ENCODE measurements at places on chromosomes 7 and 10.

GRCh38 chr10:13938950-13939349 lies 352.2 kb downstream of the PRPF18 start:
- DNase-seq: no peak

GRCh38 chr10:126917975-126918908 lies 13.0 kb downstream of the DOCK1 start:
- no peak for DNase-seq

DNA sequence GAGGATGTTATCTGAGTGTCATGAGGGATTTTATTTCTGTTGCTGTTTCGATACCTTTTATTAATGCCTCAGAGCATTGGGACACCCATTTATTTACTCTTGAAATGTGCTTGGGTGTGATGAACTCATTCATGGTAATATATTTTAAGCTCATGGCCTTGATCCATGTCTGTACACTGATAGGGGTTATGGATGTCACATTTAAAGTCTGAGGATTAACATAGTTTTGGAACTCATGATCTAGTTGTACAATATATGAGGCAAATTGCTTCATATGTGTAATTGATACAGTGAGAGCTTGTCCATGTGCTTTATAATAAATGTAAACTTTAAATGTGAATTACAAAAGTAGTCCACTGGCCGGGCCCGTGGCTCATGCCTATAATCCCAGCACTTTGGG lies 23.0 kb upstream of the ZRANB1 start:
- DNase-seq: no peak

GRCh38 chr7:146741911-146742310 lies 625.3 kb downstream of the CNTNAP2 start:
- DNase-seq: no peak

GRCh38 chr7:107742678-107743566 lies 1.0 kb upstream of the CBLL1 start:
- no peak for DNase-seq

DNA sequence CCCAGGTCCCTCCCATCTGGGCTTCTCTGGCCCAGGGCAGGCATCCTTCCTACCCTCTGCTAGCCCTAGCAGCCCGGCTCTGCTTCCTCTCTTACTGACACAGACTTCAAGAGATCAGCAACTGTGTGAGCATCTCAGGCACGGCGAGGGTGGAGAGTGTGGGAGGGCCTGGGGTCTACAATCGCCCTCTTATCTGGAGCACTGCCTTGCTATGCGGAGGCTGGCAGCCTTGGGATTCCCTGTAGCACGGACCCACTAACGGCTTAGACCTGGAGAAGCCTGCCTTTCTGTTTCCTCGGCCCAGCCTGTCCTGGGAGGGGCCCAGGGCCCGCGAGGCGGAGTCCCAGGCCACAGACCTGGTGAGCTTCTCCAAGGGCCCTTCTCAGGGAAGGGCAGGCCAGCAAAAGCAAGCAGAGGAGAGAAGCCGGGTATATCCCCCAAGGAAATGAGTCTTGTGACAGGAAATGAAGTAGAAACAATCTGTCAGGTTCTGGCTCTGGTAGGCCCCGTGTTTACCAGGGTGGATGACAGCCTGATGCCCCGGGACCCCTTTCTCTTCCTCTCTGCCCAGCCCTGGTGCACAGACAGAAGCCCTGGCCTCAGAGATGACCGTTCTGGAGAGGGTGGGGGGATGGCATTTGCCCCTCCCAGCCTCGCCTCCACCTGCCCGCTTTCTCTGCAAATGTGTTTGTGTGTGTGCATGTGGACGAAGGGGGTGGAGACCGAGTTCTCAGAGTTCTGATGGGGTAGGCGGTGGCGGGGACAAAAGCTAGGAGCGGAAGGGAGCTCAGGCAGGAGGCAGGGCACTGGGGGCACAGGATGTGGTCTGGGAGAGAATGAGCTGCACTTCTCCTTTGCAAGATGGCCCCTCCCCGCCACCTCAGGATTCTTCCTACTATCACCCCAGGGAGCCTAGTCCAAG lies 2.5 kb downstream of the LRCH4 start:
- DNase-seq: no peak

GRCh38 chr7:121873289-121874194 lies 581 bp downstream of the PTPRZ1 start:
- no peak for DNase-seq

GRCh38 chr7:101536668-101537067 lies 92.4 kb downstream of the MYL10 start:
- DNase-seq: no peak

DNA sequence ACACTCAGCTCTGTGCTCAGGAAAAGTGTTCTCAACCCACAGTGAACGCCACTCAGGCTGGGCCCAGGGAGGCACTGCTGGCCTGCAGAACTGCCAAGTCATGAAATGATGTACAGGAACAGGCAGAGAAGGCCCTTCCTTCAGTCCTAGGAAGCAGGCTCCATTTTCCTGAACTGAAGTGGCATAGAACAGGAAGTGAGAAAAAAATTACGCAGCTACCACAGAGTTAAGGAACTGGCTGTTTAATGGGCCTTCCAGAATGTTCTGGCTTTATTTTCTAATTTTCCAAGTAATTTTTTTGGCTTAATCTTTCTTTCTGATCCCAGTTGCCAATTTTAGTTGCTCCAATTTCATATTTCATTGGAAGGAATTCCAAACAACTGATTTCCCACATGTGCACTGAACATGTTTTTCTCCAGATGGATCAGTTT lies 39.3 kb downstream of the LRRC18 start:
- no peak for DNase-seq

- DNase-seq: no peak
Measured at GRCh38 chr10:98028168-98028770, 2.2 kb downstream of the CRTAC1 start.

- DNase-seq: no peak
Measured at GRCh38 chr7:28458732-28459131, 46.4 kb downstream of the CREB5 start.

GRCh38 chr7:21317966-21318915 lies 109.6 kb upstream of the SP4 start:
- no peak for DNase-seq

GRCh38 chr10:115979576-115979975 lies 293.4 kb downstream of the GFRA1 start:
- DNase-seq: no peak

DNA sequence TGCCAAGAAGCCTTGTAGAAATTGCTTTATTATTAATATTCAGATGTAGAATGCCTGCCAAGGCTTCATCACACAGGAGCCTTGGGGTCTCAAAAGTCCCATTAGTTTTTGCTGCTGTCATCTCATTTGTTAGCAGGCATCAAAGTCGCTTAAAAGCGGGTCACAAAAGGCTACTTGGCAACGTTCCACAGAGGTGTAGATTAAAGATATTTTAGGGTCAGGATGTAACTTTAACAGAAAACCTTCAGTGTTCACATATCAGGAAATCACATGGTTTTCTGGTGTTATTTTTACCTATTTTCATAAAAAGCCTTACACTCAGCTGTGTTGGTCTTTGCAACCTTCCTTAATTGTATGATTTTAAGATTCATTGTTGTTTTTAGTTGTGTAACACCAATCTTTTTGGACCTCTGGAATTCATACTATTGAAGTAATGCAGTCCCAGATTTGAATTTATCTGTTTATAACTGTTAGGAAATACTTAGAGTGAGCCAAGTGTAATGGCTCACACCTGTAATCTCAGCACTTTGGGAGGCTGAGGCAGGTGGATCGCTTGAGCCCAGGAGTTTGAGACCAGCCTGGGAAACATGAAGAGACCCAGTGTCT lies 65.3 kb downstream of the TET1 start:
- no peak for DNase-seq

- no peak for DNase-seq
Measured at GRCh38 chr10:31153692-31154091, 122.0 kb upstream of the ZNF438 start.

GRCh38 chr10:87842220-87842641 lies 21.1 kb downstream of the KLLN start:
- no peak for DNase-seq

DNA sequence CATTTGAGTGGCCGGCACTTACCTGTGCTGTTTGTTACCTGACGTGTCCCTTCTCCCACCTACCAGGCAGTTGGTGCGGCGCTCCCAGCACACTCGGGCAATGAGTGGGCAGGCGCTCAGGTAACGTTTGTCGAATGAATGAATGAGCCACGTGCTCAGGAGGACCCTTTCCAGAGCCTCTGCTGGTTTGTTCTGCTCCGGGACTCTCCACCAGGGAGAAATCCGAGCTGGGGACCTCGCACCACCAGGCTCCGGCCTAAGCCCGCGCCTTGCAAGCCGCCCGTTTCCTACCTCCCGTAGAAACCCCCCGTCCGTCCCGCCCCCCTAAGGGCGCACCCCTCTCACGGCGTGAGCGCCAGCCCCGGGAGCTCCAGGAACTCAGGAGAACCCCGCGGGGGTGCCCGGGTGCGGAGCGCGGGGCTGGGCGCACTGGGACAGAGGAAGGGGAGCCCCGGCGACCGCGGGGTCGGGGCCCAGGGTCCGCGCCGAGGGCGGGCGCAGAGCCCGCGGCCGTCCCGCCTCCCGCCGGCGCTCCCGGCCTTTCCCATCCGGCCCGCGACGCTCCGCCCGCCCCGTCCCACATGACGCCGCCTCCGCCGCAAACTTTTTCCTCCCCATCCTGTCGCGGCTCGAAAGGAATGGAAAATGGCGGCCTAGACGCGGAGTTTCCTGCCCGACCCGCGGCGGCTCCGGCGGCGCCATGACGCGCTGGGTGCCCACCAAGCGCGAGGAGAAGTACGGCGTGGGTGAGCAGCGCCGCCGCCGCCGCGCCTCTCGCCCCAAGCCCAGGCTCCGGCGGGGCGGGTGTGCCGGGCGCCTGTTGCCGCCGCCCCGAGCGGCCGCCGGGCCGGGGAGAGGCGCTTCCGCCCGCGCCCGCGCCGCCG lies at the start of gene DOCK1:
Gene DOCK1 (plus strand): TSS at position 611 of the 884 bp plus-strand sequence. CDS start 90 bp downstream, at position 701.
- peak; percentile 17 for DNase-seq
